Activated CD4-positive, alpha-beta T cell treated with anti-CD3 and anti-CD28 coated beads for 48 hours (primary cell): ENCODE measurements at places on chromosomes 12 and 14.

DNA sequence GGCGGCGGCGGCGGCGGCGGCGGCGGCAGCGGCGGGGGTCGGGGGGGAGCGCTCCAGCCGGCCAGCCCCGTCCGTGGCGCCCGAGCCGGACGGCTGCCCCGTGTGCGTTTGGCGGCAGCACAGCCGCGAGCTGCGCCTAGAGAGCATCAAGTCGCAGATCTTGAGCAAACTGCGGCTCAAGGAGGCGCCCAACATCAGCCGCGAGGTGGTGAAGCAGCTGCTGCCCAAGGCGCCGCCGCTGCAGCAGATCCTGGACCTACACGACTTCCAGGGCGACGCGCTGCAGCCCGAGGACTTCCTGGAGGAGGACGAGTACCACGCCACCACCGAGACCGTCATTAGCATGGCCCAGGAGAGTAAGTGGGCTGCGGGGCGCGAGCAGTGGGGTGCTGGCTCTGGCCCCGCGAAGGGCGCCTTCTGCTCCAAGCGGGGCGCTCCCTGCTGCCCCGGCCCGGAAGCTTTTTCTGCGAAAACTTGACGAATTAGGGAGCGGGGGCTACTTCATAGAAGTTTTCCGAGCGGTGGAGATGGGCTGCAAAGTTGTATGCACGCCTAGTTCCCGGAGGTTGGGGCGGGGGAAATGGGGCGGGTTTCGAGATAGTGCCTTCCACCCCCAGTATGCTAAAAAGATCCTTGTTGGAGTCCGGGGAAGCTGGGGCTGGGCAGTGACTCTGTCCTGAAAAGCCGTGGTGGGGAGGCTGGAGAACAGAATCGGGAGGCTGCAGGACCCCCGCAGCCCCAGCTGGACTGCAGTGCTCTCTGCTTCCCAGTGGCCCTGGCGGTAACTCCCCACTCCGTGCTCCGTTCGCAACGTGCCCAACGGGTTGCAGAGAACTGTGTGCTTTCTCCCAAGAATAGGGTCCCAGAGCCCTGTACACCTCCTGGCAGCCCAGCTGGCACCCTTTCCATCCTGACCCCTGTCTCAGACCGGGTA, 751 bp downstream of the GDF11 start:
- peak; percentile 64 for DNase-seq

- DNase-seq, result no peak
These were observed 65.5 kb upstream of the MDM1 start for GRCh38 chr12:68397566-68398158.

GRCh38 chr12:130124605-130125244, 37.5 kb upstream of the FZD10 start:
- no peak for DNase-seq

DNA sequence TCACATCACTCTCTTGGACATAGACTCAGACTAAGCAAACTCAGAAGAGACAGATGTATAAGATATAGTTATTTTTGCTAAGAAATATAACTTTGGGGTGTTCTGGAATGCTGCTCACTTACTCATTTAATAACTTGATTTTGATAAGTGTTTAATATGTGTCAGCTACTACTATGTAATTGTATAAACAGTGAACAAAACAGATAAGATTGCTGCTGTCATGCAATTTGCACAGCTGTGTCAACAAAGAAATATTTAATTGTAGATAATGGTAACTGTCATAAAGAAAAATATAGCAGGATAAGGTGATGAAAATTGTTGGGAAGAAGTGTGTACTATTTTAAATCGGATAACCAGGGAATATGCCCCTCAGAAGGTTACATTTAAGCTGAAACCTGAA, 84.1 kb upstream of the ZDHHC17 start:
- no peak for DNase-seq

- no peak for DNase-seq
These were observed 169.0 kb downstream of the NEDD1 start for GRCh38 chr12:97075934-97076630.

DNA sequence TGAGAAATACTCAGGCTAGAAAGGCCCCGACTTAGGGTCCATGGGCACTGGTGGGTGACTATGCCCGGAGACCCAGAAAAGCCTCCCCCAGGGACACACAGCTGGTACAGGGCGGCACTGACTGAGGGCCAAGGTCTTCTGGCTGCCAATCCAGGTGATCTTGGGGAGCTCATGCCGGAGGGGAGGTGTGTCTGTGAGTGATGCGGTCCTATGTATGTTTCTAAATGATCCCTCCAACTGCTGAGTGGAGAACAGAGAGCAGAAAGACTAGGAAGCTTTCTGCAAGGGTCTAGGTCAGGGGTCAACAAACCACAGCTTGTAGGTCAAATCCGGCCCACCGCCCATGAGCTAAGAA, 391 bp downstream of the SERPINA4 start:
- DNase-seq, result no peak

DNA sequence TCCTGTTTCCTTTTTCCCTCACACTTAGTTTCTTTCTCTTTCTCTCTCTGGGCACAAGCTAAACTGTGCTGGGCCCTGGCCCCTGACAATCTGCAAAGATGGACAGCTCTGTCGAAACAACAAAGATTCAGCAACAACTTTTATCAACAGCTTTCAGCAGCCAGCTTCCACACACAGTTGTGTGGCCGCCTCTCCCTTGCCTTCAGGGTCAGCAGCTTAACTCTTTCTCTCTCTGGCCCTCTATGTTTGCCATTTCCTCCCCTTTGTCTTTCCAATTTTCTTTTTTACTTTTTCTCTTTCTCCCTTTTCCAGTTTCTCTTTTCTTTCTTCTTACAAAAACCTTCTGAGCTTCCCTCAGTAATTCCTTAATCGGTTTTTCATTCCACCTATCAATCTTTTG, 43.3 kb downstream of the IQSEC3 start:
- no peak for DNase-seq

- peak; percentile 43 for DNase-seq
These were observed 62.7 kb downstream of the RASSF3 start for GRCh38 chr12:64672925-64673409.

GRCh38 chr14:31106768-31107167, 80.6 kb upstream of the STRN3 start:
- DNase-seq, result no peak

GRCh38 chr12:124853781-124854636, 9.7 kb downstream of the SCARB1 start:
- DNase-seq, result no peak

- no peak for DNase-seq
These were observed 158.8 kb upstream of the SRRM4 start for GRCh38 chr12:118822512-118822911.

GRCh38 chr12:51065530-51065929, 17.4 kb downstream of the LETMD1 start:
- no peak for DNase-seq

- no peak for DNase-seq
These were observed 110.7 kb downstream of the NCOR2 start for GRCh38 chr12:124456652-124457152.

DNA sequence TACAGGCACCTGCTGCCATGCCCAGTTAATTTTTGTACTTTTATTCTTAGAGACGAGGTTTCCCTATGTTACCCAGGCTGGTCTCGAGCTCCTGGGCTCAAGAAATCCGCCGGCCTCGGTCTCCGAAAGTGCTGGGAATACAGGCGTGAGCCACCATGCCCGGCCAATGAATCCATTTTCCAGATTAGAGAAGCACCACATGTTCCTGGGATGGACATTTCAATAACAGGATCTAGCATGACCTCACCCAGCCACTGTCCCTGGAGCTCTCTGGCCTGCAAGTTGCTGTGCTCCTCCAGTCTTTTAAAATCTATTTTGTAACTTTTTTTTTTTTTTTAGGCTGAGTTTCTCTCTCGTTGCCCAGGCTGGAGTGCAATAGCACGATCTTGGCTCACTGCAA, 2.2 kb downstream of the GPR132 start:
- no peak for DNase-seq

- no peak for DNase-seq
These were observed 49.2 kb downstream of the FUT8 start for GRCh38 chr14:65461730-65462129.

DNA sequence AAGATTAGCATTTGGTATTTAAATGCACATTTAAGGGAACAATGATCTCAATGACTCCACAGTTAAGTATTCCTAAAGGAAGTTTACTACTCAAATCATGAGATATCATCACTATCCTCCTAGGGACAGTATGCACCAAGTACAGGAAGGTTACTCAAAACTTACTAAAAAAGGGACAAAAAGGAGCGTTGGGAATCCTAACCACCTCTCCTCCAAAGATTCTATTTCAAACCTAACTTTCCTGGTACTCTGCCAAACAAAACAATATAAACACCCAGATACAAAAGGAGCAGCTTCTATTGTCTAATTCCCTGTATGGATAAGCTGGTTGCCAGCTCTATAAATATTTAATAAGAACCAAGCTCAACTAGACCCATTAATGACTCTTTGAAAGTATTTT, 377.7 kb downstream of the NUAK1 start:
- no peak for DNase-seq

DNA sequence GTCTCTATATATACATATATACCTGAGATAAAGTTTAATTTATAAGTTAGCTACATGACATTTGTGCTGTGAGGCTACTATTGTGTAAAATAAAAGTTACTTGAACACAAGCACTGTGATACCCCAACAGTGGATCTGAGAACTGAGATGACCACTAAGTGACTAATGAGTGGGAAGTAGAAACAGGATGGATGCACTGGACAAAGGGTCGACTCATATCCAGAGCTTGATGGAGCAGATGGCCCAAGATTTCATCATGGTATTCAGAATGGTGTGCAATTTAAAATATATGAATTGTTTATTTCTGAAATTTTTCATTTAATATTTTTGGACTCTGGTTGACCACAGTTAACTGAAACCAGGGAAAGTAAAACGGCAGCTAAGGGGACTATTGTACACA, 908.6 kb upstream of the MDGA2 start:
- DNase-seq, result no peak

GRCh38 chr14:40240245-40240859, 808.1 kb upstream of the FBXO33 start:
- DNase-seq, result no peak

DNA sequence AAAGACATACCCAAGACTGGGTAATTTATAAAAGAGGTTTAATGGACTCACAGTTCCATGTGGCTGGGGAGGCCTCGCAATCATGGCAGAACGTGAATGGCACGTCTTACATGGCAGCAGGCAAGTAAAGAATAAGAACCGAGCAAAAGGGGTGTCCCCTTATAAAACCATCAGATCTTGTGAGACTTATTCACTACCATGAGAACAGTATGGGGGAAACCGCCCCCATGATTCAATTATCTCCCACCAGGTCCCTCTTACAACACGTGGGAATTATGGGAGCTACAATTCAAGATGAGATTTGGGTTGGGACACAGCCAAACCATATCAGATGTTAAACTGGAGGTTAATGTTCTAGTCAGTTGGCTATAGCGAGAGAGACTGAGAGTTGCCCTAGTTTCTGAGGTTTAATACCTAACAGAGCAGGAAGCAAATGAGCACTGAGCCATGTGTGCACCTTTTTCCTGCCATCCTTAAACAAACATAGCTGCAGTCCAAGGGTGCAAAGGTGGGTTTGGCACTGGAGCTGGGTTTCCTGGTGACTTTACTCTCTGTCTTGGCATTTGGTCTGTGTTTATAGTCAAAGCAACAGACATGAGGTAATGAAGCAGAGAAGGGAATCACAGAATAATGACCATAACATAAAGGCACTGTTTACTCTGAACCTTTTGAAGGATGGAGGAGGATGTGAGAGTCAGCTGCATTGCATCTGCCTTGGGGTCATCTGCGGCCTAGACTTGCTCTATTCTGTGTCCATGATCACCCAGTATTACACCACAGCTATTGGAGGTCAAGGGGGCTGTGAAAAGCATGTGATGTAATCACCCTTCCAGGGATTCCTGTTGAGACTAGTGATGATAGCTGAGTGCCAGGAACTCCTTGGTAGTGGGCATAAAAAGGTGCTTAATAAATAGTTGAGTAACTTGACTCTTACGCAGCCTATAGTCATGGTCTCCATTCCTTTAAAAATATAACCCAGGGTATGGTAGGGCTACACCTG, 83.6 kb upstream of the USP44 start:
- no peak for DNase-seq

DNA sequence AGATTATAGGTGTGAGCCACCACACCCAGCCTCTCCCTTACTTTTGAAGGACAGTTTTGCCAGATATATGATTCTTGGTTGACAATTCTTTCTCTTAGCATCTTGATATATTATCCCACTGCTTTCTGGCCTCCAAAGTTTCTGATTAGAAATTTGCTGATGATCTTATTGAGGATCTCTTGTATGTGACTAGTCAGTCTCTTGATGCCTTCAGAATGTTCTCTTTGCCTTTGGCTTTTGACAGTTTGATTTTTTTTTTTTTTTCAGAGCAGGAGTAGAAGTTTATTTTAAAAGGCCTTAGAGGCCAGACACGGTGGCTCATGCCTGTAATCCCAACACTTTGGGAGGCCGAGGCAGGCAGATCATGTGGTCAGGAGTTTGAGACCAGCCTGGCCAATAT, 32.6 kb downstream of the IFT81 start:
- no peak for DNase-seq

DNA sequence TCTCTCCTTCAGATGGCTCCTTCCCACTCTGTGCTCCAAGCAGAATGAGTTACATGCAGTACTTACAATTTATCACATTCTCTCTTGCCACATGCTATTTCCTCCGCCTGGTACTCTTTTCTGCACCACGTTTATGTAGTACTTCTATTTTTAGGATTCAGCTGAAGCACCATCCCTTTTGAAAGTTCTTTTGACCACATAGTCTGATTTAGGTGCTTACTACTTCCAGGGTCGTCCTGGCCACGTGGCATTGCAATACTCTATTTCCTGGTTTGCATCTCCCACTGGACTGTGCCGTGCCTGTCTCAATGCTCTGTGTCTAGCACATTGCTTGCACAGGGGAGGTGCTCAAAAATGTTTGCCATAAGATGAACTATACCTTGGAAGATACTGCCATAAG, 16.3 kb upstream of the TBC1D30 start:
- no peak for DNase-seq
